Astrocyte (in vitro differentiated cells and primary cell): ENCODE measurements at places on chromosomes 5 and 9. TPM values are rescaled to one million over a fixed set of nuclear protein-coding genes. Genes with fewer than 3 reads are reported as not detected.

The SH2D3C gene
- total RNA-seq = 4.6 and 5.8 TPM in 2 replicates

The ZNF367 gene
- 0.41 and 0.89 TPM in 2 replicates for total RNA-seq

The FGF10 gene
- not detected in 2 replicates for total RNA-seq

DNA sequence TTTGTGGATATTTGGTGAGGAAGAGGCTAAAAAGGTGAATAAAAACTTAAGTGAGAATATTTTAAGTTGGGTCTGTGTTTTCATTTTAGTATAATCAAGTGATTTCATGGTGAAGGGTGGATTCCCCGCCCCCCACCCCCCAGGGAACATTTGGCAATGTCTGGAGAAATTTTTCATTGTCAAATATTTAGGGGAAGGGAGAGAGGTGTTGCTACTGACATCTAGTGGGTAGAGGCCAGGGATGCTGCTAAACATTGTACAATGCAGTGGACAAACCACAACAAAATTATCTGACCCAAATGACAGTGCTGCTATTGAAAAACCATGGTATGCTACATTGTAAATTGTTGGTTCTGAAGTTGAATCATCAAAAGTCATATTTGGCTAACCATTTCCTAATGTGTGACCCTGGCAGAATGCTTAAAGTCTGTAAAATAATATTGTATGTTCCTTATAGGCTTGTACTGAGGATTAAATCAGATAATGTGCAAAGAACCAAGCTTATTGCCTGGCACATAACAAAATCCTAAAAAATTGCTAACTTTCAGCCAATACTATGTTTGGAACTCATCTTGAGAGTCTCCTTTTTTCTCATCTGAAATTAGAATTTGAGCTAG, 5.6 kb downstream of the C5orf24 start:
- peak; percentile 18 for DNase-seq

GRCh38 chr9:130186839-130187522, 14.8 kb downstream of the NCS1 start:
- DNase-seq = peak; percentile 37

- no peak for DNase-seq
These were observed 3.4 kb downstream of the CARD9 start for GRCh38 chr9:136370037-136370436.

DNA sequence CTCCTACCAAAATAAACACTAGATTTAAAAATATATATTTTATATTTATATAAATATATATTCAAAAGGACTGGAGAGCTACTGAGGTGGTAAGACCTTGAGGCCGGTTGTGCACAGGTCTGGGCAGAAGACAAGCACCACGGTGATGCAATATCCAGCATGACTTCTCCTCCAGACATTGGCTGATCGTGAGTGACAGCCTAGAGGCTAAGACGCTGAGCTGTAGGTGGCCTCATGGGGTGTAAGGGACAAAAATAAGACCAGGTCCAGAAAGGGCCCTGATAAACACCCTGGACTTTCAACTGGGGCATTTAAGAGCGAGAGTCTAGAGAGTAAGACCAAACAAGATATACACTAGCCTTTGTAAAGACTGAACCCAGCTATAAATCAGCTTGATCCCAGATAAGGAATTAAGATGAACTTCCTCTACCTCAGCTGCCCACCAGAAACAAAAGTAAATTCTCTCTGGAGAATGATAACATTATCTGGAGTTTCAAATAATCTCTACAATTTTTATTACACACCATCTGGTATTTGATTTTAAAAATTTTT, 14.2 kb upstream of the C5orf47 start:
- no peak for DNase-seq
